ENCODE measurements at places on chromosomes 11 and 22. TPM values are rescaled to one million over a fixed set of nuclear protein-coding genes. Genes with fewer than 3 reads are reported as not detected.

DNA sequence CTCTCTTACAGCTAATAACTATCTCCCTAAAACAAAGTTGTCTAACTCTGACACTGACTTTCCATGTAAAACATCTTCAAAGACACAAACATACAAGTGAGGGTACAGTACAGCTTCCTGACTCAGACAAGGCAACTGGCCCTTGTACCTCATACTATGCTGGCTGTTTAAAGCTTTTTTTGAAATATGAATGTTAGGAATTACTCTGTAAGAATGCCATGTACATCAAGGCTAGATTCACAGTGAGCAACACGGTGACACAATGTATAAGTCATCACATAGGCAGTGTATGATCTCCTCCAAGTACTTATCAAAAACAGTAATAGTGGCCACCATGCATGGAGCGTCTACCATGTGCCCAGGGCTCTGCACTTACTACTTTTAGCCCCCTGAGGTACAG lies 28.6 kb downstream of the ALG8 start:
- no peak for DNase-seq

- no peak for DNase-seq
Measured at GRCh38 chr11:18319914-18320313, 2.0 kb downstream of the HPS5 start.

Gene CSTPP1
- 51.5 TPM for polyA plus RNA-seq

GRCh38 chr22:40673017-40673416 lies 6.3 kb upstream of the MCHR1 start:
- DNase-seq: no peak

DNA sequence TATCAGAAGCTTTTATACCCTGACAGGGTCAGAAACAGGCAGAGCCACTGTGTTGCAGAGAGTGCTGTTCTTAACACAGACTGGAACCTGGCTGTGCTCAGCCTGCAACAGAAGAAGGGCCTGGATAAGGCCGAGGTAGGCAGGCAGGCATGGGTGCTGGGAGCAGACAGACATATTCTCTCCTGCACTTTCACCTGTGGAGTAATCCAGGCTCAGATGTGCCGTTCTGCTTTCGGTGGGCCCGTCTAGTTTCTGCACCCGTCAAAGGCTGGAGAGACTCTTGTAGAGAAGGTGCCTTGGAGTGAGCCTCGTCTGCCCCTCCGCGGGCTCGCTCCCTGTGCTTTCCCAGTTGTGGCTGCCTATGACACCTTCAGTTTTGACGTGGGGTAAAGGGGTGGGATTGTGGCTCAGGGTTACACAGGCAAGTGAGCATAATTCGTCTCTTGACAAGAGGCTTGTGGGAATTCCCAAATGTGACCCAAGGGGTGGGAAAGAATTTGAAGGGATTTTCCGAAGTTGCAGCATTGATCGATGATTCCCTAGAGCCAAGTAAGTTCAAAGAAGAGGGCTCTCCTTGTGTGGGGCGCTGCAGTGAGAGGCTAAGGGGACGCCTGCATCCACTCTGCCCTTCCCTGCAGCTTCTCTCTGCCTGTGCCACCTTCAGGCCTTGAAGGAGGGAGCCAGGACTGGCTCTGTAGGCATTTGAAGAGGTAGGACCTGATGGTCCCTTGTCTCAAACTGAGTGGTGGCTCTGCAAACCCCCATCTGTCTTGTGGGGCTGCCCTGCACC lies 16.2 kb upstream of the ST3GAL4 start:
- no peak for DNase-seq

Gene ASCL2
- 0.82 TPM for polyA plus RNA-seq

GRCh38 chr22:32761251-32761903 lies 40.1 kb upstream of the TIMP3 start:
- DNase-seq: no peak

DNA sequence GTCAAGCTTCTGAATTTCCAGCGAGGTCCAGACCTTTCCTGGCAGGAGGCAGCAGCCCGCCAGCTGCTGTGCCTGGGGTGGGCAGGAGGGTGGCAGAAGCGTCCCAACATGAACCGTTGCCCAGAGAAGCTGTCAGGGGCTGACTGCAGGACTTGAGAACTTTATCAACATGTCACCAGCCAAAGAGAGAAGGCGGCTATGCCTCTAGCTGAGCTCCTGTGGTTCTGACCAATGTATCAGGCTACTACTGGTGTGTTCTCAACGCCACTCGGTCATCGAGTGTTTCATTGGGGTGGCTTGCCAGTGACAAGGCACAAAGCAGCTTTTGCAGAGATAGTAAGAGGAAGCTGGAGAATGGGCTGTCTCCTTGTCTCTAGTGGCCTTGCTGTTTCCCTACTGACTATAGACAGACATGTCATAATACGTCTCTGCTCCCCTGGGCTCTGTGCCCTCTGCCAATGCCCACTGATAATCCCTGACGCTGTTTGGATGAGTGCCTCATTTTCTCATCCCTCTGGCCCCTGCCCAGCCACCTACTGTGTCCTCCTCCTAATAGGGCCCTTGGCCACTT lies 17.6 kb upstream of the ASCC2 start:
- DNase-seq: no peak

Gene PRR14L
- 27.1 TPM for polyA plus RNA-seq

GRCh38 chr11:951507-951906 lies 25.8 kb downstream of the AP2A2 start:
- no peak for DNase-seq

GRCh38 chr11:15194671-15195415 lies 80.1 kb downstream of the INSC start:
- no peak for DNase-seq

GRCh38 chr11:35281169-35281688 lies 138.1 kb downstream of the SLC1A2 start:
- DNase-seq: no peak

Gene DNAJB13
- 3.0 TPM for polyA plus RNA-seq

DNA sequence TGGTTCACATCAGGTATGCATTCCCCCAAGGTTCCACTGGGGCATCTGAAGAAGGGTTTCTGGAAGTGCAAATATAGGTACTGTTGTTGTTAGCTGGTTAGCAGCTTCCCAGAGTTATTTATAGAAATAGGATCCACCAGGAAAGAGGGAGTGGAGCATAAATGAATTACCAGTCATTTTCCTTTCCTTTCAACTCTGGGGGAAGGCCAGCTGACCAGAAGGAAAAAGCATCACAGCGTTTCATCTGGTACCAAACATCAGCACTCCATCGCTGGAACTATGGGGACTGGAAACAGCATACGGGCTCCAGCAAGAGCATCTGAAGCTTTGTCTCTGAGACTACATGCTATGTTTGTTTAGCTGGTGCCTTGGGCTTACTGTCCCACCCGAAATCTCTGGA lies 378.2 kb upstream of the NARS2 start:
- DNase-seq: no peak

DNA sequence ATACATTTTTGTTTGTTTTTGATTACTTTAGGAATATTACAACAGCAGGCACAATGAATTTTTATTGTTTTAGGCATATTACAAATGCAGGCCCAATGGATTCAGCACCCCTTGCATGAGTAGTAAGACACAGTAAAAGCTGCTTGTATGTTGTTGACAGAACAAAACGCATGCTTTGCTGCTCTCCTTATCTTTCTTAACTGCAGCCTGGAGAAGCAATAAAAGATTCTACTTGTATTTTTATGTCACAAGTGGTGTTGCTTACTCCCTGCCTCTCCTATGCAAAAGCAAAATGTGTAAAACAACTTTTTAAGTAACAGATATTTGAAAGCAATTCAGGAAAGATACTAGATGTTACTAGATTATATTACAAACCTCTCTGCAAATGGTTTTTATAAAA lies 73.9 kb downstream of the TRPC6 start:
- no peak for DNase-seq

GRCh38 chr11:35275786-35276170 lies 136.8 kb downstream of the CD44 start:
- DNase-seq: no peak

- DNase-seq: no peak
Measured at GRCh38 chr22:30048681-30049080, 31.6 kb upstream of the HORMAD2 start.

DNA sequence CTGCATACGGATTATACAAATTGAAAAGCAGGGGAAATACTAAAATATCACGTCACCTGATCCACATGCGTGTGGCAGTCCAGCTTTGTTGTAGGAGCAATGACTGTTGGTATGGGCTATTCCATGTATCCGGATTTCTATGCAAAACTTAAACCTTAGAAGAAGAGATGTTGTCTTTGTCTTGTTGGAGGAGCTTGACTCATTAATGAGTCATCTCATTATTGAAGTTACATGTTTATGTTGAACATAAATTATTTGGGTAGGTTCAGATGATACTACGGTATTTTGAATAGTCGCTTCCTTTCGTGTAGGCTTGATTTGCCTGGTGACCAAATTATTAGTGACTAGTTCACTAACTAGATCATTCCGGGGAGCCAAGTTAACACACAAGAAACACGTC lies 806 bp upstream of the SAAL1 start:
- DNase-seq: no peak

Gene C11orf42
- polyA plus RNA-seq: 1.6 TPM

Measured in right lung (tissue), 10 donors.